Cardiac muscle cell (in vitro differentiated cells and primary cell): ENCODE measurements at places on chromosomes 6 and 20. TPM values are rescaled to one million over a fixed set of nuclear protein-coding genes. Genes with fewer than 3 reads are reported as not detected.

Gene ITPR3
- 0.13 and 0.92 TPM in 2 replicates for polyA plus RNA-seq

Gene UTRN
- polyA plus RNA-seq, result 44.5 and 49.4 TPM in 2 replicates

Gene QRSL1
- polyA plus RNA-seq, result 13.6 and 24.0 TPM in 2 replicates

DNA sequence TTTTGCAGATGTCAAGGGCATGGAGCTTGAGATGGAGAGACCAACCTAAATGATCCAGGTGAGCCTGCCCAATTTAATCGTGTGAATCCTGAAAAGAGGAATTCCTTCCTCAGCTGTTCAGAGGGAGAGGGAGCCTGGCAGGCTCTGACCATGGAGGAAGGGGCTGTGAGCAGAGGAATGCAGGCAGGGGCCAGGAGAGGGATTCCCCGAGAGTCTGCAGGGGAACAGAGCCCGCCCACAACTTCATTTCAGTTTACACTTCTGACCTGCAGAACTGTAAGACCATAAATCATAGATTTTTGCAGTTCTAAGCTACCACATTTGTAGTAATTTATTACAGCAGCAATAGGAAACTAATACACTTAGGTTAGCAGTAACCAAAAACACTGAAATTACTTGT is 164.1 kb downstream of the TBXT start:
- DNase-seq, result no peak

DNA sequence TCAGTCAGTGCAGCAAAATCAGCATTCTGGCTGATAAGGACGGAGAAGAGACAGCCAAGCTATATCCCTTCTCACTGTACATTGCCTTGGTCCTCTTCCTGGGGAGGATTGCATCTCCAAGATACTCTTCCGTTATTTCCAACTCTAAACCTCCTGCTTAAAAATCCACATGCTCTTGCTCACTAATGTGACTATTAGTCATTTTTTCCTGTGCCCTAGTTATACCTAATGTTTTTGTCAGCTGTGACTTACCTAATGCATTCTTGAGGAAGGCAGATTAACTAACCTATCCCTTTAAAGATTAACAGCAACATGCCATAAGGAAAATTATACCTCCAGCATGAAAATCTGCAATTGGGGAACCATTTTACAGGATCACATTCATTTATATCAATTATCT is 317.6 kb downstream of the BTBD9 start:
- DNase-seq, result no peak

- DNase-seq, result no peak
Observed at GRCh38 chr6:29680416-29680815, 536 bp downstream of the ZFP57 start.

DNA sequence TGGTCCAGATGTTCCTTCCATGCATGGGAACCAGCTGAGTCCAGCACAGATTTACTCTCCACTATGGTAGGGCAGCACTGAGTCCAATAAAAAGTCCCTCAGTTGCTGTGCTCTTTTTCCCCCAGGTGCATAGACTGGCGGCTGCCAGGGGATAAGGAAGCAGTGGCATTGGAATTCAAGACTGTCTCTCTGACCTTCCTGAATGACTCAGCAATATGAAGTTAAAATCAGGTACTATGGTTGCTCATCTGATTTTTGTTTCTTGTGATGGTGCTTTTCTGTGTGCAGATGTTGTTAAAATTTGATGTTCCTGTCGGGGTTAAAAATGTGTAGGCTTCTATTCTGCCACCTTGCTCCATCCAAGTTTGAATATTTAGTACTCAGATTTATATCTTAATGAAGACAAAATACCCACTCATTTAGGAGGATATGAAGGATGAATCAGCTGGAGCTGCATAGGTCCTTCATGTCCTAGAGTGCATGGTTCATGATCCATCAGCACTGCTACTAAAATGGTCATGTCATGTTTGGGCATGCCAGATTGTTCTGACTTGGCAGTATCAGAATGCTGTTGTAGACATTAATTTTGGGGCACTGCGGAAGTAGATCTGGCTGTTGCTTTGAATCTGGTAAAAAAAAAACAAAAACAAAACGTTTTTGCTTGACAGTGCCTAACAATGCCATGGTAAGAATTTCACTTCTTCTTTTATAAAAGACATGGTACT is 321.2 kb upstream of the MAP3K7 start:
- no peak for DNase-seq

- DNase-seq, result no peak
Observed at GRCh38 chr20:36367907-36368799, 62.0 kb downstream of the DLGAP4 start.

DNA sequence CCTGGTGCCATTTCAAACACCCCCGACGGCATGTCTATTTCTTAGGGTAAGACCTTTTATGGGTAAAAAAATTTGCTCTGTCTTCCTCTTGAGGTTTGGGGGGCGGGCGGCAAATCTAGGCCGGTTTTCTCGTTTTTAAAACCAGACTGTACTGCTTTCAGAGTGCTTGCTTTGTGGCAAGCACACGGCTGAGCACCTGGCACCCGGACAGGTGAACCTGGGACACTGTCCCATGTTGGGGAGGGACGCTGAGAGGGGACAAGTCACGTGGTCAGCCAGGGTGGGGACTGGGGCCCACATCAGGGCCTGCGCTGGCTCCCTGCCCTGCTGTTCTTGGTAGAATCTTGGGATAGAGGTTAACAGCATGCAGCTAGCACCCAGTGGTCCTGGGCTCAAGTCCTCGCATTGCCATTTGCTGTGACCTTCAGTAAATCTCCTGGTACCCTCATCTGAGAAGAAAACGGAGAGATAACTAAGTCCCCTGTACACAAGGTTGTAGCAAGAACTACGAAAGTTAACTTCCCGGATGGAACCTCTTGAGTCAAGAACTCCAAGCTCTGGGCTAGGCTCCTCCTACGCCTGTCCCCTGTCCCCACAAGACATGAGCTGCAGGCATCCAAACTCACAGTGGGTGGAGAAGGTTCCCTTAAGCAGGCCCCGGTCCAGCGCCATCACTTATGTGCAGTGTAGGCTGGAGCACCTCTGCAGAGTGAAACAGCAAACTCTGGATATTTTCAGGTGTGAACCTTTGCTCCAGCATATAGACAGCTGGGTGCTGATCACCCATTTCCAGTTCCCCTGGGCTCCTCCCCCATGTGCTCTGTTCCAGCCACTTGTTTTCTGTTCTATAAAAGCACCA is 41.7 kb downstream of the PMEPA1 start:
- DNase-seq, result no peak

DNA sequence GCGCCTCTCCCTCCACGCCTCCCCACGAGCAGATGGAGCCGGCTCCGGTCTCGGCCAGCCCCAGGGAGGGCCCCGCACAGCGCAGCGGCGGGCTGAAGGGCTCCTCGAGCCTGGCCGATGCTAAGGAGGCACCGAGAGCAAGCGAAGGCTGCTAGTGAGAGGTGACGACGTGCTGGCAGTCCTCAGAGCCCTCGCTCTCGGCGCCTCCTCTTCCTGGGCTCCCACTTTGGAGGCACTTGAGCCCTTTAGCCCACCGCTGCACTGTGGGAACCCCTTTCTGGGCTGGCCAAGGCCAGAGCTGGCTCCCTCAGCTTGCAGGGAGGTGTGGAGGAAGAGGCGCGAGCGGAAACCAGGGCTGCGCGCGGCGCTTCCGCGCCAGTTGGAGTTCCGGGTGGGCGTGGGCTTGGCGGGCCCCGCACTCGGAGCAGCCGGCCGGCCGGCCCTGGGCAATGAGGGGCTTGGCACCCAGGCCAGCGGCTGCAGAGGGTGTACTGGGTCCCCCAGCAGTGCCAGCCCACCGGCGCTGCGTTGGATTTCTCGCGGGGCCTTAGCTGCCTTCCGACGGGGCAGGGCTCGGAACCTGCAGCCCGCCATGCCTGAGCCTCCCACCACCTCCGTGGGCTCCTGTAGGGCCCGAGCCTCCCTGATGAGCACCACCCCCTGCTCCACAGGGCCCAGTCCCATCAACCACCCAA is 2.5 kb upstream of the TMEM14C start:
- no peak for DNase-seq

GRCh38 chr6:42113936-42114636 is 28.3 kb downstream of the C6orf132 start:
- no peak for DNase-seq

GRCh38 chr6:45613656-45614055 is 235.9 kb upstream of the SUPT3H start:
- peak; percentile 83 for DNase-seq

- no peak for DNase-seq
Observed at GRCh38 chr6:42099340-42100028, 42.9 kb downstream of the C6orf132 start.
